Activated naive CD8-positive, alpha-beta T cell treated with anti-CD3 and anti-CD28 coated beads, Interleukin-2, amount 10 ng/mL, durations not matched to agents 7 days and 5 days (primary cell): ENCODE measurements at places on chromosomes 5 and 9.

GRCh38 chr9:79695531-79696175 is 123.9 kb downstream of the TLE4 start:
- DNase-seq: no peak

DNA sequence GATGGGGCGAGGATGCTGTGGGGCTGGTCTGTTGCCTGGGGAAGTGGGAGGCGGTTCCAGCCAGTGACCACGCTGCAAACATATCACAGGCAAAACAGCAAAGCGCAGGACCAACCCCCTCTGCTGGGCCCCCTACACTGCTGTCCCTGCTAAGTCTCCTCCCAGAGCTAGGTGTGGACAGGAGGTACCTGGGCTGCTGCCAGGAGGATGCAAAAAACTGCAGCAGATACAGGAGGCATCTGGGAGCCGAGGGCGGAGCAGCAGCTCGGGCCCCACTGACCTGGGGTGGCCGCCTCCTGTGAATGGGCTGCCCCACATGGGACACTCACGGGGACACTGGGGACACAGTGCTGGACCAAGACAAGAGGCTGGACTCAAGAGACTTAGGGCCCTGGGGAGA is 48.0 kb upstream of the PHYKPL start:
- DNase-seq: no peak

DNA sequence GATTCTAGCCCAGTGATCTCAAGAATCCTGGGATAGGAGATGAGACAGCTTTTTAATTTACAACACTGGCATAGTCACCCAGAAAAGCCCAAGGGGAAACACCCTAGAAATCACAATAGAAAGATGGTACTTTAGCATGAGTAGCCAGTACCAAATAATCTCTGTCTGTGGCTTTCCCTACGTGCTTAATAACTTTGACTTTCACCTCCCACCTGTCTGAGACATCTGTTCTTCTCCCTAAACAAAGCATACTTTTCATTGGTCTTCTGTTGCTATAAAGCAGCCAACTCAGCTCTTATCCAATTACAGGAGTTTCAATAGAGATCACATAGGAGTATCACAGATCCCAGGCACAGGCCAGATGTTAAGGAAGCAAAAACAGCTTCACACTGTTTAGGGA is 10.4 kb downstream of the MARCHF3 start:
- no peak for DNase-seq

- no peak for DNase-seq
Observed at GRCh38 chr9:133991214-133991921, 756 bp downstream of the VAV2 start.

DNA sequence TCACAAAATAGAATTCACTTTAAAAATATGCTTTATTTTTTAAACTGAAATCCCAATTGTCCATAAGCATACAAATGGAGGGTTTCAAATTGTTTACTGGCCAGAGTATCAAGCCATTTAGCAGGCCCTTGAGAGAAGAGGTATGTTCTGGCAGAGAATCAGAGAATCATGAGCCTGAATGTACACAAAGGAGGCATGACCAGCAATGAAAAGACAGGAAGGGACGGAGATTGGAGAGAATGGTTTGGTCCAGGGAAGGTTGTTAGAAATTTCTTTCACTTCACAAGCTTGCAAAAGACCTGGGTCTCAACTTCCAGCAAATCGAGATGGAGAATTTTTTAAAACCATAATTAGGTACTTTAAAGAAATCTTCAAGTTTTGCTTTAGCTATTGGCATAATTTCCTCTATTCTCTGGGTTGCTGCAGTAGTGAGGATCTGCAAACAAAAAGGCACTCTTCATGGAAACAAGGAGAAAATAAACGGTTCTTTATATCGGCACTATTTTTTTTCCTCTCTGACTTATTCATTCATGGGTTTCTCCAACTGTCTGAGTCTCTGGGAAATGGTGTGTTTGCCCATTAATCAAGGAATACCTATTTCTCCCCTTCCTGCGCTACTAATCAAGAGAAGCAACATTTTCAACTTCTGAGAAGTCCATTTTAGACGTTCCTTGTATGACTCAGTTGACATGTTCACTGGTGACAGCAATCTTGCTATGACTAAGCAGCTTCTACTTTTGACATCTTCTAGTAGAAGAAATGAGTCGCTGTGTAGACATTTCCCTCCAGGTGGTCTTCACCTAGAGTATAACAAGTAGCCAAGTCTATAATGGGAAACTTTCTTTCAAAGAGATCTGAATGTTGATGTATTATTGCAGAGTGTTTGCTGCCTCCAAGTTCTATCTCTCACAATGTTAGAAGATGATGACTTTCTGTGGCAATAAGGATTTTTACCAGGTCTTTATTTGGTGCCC is 23.1 kb upstream of the ERCC6L2 start:
- DNase-seq: no peak

DNA sequence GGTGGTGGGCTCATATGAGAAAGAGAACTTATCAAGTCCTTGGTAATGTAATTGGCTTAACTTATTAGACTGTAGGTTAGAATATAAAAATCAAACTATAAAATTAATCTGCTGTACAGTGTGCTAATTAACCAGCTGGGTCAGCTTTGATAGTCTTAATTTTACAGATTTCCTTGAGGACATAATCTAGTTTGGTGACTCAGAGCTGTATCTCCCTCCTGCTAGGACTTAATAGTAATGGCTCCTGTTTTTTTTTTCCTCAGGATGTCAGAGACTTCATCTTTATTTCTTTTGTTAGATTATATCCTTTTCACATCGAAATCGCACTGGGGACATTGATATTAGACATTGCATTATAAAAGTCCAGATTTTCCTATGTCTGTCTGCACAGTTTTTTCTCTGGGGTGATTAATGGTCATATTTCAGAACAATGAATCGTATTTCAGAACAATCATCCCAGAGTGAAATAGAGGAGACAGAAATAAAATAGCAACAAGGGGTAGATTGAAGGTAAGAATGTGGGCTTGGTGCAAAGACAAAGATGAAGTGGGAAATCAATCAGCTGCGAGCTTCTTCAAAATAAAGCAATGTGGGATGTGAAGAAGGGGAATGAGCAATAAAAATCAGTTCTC is 346.4 kb upstream of the RIOK2 start:
- DNase-seq: no peak

GRCh38 chr5:132059696-132060500 is 557 bp upstream of the IL3 start:
- DNase-seq: peak; percentile 30

DNA sequence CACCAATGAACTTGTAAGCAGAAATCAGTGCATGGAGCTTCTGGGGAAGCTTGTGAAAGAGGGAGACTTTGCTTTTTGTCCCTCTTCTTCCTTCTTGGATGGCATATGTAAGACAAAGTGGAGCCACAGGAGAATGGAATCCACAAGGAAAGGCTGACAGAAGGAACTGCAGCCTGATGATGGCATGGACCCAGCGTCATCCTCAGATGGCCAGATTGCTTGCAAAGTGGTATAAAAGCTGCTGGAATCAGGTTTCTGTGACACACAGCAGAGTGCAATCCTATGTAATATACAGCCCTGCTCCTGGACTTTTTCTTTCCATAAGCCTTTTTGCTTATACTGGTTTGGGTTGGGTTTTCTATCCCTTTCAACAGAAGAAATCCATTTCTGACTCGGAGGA is 31.4 kb upstream of the SPARC start:
- DNase-seq: no peak

GRCh38 chr5:160462167-160462566 is 40.5 kb downstream of the PTTG1 start:
- no peak for DNase-seq

GRCh38 chr5:179875741-179876609 is 17.4 kb upstream of the MRNIP start:
- no peak for DNase-seq

GRCh38 chr9:12289711-12290110 is 403.5 kb upstream of the TYRP1 start:
- no peak for DNase-seq

DNA sequence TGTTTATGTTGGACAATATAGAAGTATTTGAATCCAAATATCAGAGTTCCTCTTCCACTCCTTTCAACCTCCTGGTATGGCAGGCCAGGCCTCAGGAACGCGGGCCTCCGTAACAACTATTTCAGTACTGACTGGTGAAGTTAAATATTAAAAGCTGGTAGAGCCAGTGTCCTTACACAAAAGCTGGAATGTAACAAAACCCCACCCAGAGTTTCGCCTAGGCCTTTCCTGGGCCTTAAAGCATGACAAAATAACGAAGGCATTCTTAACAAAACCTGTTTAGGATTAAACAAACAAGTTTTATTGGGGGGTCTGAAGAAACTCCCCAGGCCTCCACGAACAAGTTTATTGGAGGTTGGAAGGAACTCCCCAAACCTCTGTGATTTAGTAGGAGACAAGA is 61.6 kb upstream of the GNE start:
- no peak for DNase-seq

DNA sequence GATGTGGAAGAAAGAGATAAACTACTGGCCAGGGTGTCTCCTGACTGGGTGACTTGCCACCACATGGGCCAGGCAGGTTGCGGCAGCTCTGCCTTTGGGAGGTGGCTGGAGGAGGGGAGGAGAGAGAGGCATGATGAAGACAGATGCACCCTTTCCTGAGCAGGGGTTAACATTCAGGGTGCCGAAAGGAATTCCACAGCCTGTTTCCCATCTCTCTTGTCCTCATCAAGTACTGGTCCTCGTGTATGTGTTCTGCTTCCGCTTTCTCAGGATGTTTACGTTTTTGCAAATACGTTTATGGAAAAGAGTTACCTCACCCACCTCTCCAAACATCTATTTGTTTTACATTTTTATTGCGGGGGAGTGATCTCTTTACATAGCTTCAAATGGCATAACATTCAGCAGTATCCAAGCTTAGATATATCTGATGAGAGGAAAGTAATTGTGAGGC is 73.4 kb downstream of the C9orf85 start:
- DNase-seq: no peak

- no peak for DNase-seq
Observed at GRCh38 chr5:134296213-134296612, 70.3 kb upstream of the PPP2CA start.

DNA sequence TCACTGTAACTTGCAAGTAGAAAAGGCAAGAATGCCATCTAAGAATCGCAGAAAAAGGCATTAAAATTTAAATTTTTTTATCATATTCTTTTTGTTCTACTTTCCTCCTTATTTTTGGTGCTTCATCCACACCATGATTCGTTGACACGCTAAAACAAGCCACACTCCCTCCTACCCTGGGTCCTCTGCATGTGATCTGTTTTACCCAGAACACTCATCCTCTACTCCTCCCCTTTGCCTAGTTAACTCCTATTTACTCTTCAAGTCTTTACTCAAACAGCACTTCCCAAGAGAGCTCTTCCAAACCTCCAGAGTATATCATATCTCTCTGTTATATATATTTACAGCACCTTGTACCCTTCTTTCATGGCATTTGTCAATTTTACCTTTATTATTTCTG is 61.4 kb upstream of the SRP19 start:
- no peak for DNase-seq

GRCh38 chr9:93252116-93252780 is 68.3 kb downstream of the WNK2 start:
- peak; percentile 9 for DNase-seq

DNA sequence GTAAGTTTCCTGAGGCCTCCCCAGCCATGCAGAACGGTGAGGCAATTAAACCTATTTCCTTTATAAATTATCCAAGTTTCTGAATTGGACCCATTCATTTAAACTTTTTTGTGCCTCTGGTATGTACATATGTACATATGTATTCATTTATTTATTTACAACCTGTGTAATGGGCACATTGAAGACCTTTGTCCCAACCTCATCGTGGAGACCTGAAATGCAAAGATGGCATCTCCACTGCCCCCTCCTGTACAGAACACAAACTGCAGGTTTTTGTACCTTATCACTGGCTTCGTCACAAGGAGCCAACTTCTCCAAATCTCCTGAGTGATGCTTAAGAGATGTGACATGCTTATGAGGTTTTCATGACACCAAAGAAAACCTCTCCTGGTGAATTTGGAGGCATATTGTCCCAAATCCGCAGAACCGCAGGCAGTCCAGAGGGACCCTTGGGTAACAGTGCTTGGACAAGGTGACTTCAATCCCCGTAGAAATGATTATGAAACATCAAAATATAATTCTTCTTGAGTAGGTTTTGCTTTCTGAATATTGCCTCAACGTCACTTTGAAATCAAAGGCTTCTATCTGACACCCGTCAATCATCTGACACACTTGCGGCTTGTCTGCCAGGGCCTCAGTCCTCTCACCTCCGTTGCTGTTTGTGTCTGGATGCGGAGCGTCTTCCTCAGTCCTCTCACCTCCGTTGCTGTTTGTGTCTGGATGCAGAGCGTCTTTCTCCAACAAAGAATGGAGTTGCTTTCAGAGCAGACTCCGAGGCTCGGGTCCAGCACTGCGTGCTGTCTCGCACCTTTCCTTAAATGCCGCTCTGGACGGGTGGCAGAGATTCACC is 135.0 kb upstream of the IRX4 start:
- DNase-seq: no peak

- DNase-seq: no peak
Observed at GRCh38 chr9:77896938-77897667, 134.5 kb downstream of the GNAQ start.

- DNase-seq: no peak
Observed at GRCh38 chr5:34553581-34553980, 102.5 kb upstream of the RAI14 start.

DNA sequence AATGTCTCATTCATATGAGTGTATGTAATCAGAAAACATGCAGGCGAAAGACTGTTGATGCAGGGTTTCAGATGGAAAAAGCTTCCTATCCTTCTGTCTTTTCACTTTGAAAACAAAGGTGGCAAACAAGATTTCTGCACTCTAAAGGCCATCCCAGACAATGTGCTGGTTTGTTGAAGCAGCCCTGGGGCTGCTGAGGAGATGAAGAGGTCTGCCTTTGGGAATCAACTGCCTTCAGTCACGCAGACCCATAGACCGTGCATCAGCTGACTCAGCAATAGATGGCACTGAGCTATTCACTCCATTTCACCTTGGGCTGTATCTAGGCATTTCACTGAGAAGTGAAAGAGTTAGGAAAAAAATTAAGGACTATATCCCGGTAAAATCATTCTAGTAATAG is 60.5 kb upstream of the C5orf46 start:
- no peak for DNase-seq

DNA sequence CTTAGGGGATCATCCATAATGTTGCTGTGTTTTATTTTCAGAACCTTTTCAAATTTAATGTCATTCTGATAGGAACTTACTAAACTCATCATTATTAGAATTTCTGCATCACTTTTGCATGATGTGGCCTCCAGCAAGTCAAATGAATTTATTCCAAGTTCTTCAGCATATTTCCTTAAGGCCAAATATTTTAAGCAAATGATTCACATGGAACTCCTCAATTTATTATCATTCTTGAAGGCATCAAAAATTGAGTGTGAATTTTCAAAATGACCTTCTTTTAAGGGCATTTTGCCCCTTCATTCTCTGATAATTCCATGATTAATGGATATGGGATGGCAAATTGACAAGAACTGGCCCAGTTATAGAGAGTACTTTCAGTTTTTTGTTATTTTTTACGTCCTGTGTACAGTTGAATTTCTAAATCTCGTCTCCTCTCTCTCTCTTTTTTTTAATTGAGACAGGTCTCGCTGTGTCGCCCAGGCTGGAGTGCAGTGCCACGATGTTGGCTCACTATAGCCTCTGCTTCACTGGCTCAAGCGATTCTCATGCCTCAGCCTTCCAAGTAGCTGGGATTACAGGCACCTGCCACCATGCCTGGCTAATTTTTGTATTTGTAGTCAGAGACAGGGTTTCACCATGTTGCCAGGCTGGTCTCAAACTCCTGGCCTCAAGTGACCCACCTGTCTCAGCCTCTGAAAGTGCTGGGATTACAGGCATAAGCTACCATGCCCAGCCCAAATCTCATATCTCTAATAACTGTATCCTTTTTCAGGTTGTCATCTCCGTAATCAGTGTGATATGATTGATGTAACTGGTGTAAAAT is 29.1 kb downstream of the GPR21 start:
- DNase-seq: no peak

GRCh38 chr9:135689011-135689410 is 10.3 kb downstream of the SOHLH1 start:
- DNase-seq: no peak
